ENCODE measurements at places on chromosomes 6 and 20.

DNA sequence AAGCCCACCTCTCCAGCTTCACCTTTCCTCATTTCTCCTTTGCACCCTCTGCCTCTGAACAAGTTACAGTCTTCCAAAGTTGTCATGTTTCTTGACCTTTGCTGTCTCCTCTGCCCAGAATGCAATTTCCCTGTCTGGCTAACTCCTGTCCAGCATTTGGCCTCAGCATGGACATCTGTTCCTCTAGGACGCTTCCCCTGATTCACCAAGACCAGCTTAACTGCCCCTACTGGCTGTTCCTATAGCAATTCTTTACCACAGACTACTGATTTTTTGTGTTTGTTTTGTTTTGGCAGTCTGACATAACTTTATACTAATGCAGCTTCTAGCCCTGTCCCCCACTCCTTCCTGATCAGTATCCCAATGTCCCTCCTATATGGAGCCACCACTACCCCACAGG lies 13.4 kb downstream of the GNL1 start:
- peak; percentile 28 for DNase-seq

DNA sequence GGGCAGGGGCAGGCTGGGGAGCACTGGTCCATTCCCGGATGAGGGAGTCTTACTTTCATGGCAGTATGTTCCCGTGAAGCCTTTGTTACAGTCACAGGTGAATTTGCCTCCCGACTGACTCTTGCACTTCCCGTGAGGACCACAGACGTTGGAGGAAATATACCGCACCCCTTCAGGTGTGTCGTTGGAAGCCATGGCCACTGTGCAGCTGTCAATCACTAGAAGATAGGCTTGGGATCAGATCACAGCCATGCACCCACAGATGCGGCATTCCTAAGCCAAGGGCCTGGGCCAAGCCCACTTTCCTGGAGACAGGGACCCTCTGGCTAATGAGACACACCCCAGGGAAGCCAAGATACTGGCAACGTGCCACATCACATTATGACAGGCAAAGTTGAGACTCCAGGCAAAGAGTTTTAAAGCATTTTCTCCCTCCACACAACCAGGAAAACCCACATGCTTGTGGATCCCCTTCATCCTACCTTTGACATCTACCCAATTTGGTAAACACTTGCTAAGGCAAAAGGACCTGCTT lies 26.8 kb downstream of the JAG1 start:
- no peak for DNase-seq

DNA sequence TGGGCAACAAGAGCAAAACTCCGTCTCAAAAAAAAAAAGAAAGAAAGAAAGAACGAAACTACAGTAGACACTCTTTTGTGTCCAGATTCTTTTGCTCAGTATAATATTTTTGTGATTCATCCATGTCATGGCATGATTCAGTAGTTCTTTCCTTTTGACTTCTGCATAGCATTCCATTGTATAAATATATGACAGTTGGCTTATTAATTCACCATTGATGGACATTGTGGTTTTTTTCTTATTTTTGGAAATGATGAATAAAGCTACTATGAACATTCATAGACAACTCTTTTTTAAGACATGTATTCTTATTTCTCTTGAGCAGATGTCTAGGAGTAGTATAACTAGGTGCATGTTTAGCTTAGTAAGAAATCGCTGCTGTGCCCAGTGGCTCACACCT lies 10.3 kb upstream of the IER3 start:
- no peak for DNase-seq

DNA sequence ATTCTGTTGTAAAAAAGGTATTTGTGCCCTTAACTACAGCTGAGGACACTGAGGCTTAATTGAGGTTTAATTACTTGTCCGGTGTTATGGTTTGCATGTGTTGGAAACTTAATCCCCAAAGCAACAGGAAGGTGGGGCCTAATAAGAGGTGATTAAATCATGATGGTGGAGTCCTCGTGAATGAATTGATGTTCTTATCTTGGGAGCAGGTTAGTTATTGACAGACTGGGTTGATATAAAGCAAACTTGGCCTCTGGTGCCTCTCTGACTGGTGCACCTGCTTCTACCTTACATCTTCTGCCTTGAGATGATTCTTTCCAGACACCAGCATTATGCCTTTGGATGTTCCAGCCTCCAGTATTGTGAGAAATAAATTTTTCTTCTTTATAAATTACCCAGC lies 306.5 kb upstream of the HS3ST5 start:
- DNase-seq, result no peak

DNA sequence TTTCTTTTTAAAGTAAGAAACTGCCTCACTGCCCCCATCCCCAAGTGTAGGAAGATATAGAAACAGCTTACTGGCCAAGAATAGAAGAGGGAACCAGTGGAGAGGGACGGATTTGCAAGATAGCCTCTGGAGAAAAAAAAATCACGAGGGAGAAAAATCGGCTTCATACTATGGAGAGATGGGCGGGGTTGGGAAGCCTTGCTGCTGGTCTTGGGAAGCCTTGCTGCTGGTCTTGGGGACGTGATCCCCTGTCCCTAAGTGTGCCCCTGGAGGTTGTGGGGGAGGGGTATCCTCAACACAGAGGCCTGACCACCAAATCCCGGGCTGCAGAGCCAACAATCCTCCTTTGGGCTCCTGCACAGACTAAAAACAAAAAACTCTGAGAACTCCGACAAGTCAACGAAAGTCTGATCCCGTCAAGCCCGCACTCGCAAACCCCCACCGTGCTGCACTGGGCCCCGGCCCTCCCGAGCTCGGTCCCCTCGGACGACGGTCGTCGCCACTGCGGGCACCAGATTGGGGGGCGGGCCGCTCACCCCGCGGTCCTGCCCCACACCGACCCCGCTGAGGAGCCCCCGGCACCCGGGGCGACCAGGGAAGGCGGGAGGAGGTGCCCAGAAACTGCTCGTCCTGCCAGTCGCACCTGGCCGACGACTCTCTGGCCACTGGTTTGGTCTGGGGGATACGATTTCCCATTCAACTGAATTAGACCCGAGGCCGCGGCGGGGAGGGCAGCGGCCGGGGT lies 750 bp downstream of the MAP7 start:
- no peak for DNase-seq

GRCh38 chr6:23663652-23664051 lies 462.4 kb upstream of the NRSN1 start:
- DNase-seq, result no peak

DNA sequence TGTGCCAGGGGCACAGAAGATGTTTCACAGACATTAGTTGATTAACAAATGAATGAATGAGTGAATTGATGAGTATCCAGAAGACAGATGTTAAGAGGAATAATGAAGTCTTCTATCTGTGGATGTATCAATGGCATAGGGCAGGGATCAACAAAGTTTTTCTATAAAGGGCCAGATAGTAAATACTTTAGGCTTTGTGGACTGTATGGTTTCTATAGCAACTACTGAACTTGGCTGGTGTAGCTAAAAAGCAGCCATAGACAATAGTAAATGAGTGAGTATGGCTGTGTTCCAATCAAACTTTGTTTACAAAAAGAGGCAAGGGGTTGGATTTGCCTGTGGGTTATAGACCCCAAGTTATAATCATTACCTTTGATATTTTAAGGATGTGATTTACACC lies 144.0 kb downstream of the PRL start:
- no peak for DNase-seq

GRCh38 chr6:40848038-40848437 lies 191.0 kb downstream of the UNC5CL start:
- DNase-seq, result no peak

DNA sequence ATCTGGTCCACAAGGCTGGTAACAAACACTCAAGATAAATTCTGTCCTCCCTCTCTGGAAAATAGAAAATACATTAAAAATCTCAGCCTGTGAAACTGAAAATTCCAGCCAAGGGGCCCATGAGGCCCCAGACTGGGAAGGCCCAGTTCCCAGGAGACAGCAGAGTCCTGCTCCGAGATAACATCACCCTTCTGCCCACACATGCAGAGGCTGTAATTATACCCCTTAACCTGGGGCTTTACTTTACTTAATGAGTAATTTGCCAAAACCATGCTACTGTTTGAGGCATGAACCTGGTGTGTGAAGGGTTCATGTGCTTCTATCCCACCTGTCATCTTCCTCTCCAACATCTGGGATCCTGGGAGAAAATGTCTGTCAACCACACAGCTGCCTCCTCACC lies 398.9 kb upstream of the SULF2 start:
- DNase-seq, result no peak

GRCh38 chr20:19682249-19682648 lies 75.8 kb upstream of the RIN2 start:
- no peak for DNase-seq

GRCh38 chr6:42933205-42933604 lies 3.9 kb downstream of the CNPY3 start:
- DNase-seq, result no peak

- no peak for DNase-seq
These were observed 49.6 kb downstream of the HECA start for GRCh38 chr6:139184459-139184858.

DNA sequence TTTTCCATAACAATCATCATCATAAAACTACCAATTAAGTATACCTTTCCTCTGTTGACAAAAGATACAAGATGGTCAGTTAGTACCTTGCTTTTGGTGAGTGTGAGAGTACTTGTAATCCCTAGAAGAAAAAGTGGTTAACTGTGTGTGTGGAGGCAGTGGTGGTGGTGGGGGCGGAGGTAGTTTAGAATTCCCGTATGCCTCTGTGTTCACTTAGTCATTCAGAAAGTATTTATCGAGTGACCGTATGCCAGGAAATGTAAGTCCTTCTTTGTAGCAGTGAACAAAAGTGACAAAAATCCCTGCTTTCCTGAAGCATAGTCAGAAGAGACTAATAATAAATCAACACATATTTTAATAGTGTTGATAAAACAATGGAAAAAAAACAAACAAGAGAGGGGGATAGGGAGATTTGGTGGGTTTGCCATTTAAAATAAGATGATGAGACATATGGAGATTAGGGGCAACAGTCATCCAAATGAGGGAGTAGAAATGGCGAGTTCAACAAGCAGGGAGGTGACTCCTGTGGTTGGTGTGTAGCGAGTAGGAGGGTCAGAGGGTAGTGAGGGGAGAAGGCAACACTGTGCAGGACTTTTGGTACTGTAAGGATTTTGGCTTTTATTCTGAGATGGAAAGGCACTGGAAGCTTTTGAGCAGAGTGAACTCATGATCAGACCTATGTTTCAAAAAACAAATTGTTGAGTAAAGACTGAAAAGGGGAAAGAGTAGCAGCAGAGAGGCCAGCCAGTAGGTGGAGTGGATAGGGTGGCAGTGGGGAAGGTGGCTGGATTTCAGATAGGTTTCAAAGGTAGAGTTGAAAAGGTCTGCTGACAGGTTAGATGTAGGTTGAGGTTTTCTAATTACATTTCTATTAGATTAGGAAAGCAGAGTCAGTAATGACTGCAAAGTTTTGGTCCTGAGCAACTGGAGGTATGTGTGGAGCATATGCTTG lies 40.3 kb upstream of the SIM1 start:
- DNase-seq, result peak; percentile 89

DNA sequence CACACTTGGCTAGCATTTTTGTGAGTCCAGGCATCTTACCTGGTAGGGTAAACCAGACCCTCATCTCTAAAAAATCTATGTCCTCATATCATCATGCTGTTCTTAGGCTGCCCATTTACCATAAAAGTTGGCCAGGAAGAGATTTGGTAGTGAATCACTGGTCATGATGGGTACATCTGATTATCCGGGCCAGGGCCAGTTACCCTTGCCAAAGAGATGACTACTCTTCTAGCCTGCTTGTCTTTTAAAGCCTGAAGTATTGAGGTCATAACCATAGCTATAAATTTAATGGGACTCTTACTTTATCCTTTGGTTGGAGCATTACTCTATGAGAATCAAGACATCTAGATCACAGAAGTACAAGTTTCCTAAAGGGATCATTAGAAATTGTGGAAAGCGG lies 276.8 kb downstream of the TENT5A start:
- DNase-seq, result no peak

DNA sequence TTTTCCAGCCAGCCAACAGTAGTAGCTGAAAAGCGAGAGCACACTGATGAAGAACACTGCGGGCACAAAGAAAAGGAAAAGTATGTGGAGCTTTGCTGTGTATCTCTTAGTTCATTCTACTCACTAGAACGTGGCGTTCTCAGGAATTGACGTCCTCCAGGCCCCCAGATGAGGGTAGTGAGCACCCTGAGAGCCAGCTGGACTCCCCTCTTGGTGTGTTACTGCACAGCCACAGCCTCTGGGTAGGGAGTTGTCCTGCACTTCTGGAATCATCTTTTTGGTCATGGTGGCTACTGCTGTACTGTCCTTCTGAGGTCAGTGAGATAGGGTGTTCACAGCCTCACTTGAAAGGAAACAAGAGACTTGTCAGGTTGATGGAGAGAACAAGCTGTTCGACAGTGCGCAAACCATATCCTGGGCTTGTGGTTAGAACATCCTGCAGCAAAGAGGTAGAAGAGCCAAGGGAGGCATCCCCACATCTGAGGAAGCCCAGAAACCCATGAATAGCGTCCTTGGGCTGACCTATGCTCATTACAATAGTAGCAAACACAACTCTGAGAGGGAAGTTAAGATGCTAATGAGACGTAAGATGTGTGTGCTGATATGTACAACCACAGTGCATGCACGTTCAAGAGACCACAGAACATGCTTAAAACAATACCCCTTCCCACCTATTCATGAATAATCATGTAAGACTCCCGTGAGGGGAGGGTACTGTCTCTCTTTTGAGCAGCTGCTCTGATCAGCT lies 14.6 kb upstream of the HLA-F start:
- no peak for DNase-seq

GRCh38 chr6:156557251-156557910 lies 219.8 kb upstream of the ARID1B start:
- peak; percentile 6 for DNase-seq

DNA sequence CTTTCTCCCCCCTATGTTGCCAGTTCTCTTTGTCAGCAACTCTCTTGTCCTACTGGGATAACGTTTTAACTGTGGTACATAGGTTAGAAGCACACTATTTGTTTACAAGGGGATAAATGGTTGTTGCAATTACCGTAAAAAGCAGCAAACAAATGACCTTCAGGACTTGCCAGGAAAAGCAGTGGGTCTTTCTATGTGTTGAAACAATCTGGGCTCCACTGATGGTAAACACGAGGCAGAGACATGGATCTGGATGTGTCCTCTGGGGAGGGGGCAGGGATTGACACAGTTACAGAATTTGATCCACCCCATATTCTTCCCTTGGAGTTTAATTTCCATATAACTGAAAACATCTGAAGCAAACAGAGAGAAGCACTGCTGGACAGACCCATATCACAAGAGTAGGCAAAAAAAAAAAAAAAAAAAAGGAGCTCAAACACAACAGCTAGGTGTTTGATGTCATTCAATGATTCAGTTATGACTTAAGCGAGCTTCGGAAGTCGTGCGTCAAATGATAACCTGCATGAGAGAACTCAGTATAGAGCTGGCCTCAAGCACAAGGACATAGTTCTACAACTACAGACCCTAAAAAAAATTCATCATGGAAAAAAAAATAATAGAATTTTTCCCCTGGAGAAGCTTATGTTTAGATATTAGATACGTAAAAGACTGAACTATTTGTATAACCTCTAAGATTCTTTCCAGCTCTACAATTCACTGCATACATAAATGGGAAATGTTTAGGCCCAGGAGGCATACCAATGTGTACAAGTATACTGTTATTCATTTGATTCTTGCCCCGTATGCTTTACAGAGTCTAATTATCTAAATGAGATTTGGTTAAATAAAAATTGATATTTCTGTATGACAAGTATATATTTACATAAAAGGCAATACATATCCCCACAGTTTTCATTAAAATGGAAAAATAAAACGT lies 127.7 kb downstream of the ALDH8A1 start:
- DNase-seq, result peak; percentile 34

GRCh38 chr6:142385352-142385751 lies 83.5 kb downstream of the ADGRG6 start:
- DNase-seq, result no peak

- DNase-seq, result no peak
These were observed 22.9 kb upstream of the NNAT start for GRCh38 chr20:37498066-37498665.
